ENCODE measurements at places on chromosomes 11 and 22.

- no peak for DNase-seq
Measured at GRCh38 chr22:24424901-24425775, 2.3 kb upstream of the ADORA2A start.

GRCh38 chr11:97703851-97704250, 1314.0 kb downstream of the JRKL start:
- no peak for DNase-seq

- no peak for DNase-seq
Measured at GRCh38 chr11:121437018-121437685, 15.0 kb upstream of the SORL1 start.

GRCh38 chr22:49737101-49737551, 90.5 kb downstream of the BRD1 start:
- DNase-seq = no peak

DNA sequence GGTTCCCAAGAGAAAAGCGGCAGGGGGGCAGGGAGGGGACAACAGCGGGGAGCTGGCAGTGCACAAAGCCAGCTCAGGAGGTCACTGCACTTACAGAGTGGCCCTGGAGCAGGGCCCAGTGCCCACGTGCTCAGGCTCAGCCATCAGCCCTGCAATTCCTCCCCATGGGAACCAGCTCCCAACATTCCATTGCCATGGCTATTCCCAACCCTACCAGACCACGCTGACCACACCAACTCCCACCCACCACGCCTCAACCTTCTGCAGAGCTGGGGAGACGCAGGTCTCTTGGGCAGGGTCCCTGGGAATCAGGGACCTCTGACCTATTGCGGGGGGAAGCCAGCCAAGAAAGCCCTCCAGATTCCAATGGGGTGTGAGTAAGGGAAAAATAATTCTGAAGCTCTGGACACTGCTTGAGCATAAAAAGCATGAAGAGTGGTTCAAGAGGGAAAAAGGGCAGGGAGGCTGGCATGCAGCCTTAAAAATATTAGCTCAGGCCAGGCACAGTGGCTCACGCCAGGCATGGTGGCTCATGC, 38.3 kb upstream of the TFIP11 start:
- no peak for DNase-seq

- no peak for DNase-seq
Measured at GRCh38 chr11:95375886-95376285, 144.9 kb upstream of the SESN3 start.

- DNase-seq = no peak
Measured at GRCh38 chr11:1295591-1295990, 13.8 kb downstream of the TOLLIP start.

- no peak for DNase-seq
Measured at GRCh38 chr11:35103366-35104208, 35.4 kb upstream of the CD44 start.

DNA sequence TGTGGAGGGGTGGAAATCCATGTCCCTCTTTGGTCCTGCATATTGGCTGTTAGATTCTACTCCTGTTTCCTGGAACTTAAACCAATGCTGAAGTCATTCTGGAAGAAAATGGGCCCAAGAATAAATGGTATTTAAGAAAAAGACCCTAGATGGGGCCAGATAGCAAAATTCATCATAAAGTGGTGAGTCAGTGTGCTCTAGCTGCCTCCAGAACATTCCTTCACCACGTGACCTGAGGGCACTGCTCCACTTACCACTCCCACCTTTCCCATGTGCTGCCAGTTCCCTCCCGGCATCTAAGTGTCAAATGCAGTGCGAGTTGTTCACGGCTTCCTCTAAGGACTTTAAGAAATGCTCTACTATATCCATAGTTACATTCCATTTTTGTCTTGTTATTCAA, 30.9 kb upstream of the NAP1L4 start:
- DNase-seq = no peak

DNA sequence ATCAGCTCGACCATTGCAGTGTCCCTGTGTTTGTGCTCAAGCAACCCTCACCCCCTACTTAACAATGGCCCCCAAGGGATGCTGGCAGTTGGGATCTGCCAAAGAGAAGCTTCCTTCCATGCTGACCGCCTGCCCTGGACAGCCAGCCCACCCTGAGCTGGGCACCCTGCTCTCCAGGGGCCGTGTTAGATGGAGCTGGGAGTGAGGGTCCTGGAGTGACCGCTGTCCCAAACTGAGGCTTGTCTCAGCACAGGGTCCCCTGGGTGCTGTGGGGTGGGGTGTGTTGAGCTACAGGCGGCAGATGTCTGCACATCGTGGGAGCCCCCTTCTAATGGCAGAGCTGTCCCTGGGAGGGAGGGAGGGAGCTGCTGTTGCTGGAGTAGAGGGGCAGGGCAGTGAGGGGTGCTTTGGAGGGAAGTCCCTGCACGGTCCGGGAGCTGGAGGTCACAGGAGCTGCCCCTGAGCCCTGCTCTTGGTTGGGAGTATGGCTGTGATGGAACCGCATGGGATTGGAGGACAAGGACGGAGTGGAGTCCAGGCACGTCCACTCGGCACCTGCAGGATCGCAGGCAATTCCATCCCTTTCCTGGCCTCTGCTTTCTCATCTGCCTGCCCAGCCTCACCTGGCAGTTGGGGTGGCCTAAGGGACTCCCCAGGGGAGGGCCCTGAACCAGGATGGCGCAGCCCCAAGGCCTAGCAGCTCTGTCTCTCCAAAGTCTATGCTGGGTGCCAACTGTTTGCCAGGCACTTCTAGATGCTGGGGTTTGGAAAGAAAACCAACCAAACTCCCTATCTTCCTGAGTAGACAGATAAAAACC, 126.3 kb downstream of the ARHGAP8 start:
- no peak for DNase-seq

GRCh38 chr11:35750981-35751663, 88.5 kb downstream of the TRIM44 start:
- no peak for DNase-seq

DNA sequence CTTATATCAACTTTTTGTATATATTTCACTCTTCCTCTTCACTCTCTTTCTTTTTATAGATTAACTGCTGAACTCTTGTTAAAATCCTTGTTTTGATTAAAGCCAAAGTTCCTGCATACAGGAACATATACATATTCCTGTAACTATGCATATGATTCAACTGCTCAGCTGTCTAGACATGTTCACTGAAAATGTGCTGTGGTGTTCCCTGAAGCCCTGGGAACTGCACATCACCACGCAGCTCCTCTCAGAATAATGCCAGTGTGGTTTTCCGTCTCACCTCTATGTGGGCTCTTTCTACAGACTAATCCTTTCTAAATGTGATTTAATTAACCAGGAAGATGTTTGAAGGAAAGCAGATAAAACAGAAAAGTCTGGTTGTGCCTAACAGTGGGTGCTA, 25.6 kb upstream of the MMP12 start:
- no peak for DNase-seq

DNA sequence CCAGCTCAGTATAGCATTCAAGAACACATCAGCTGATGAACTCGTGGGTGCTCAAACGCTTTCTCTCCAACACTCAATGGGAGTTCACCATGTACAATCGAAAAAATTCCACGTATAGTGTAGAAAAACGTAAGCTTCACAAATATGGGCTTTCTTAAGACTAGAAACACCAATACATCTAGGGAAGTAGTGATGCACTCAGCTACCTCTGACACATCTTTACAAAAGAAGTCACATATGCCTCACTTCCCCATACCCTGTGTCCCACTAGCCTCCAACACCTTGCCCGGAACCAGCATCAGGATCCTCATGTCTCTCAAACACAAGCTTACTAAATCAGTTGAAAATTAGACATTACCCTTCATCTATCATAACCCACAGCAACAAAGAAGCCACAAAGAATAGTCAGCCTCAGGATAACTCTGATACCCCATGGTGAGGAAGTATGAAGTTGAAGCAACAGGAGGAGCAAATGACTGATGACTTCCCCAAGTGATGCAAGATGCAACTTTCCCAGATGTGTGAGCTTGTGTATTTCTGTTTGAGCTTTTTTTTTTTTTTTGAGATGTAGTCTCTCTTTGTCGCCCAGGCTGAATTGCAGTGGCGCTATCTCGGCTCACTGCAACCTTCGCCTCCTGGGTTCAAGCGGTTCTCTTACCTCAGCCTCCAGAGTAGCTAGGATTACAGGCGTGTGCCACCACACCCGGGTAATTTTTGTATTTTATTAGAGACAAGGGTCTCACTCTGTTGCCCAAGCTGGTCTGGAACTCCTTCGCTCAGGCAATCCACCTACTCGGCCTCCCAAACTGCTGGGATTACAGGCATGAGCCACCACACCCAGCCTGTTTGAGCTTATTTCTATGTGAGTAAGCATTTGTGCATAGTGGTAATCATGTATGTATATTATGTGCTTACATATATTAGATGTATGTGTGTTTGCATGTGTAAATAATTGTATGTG, 8.5 kb upstream of the DENND5A start:
- DNase-seq = no peak

- no peak for DNase-seq
Measured at GRCh38 chr22:21938906-21939305, 13.7 kb downstream of the PPM1F start.

GRCh38 chr11:111120696-111121302, 124.7 kb upstream of the POU2AF2 start:
- DNase-seq = no peak

DNA sequence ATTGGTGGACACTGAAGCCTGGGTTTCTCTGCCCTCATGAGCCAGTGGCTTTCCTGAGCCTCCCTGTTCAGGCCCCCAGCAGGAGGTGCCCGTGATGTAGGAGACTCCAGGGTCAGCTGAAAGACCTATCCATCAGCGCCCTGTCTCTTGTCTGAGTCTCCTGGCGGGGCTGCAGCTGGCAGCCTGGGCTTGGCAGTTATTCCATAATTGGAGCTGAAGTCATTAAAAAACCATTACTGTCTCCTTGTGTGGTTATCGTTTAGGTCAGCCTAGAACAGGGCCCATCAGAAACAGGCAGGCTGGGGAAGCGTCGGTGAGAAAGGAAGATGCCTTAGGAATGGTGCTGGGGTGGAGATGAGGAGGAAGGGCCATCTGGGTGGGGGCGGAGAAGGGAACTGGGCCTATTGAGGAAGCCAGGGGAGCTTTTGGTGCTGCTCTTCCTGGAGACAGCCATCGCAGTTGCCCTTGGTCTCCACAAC, 5.0 kb downstream of the TUB start:
- no peak for DNase-seq

DNA sequence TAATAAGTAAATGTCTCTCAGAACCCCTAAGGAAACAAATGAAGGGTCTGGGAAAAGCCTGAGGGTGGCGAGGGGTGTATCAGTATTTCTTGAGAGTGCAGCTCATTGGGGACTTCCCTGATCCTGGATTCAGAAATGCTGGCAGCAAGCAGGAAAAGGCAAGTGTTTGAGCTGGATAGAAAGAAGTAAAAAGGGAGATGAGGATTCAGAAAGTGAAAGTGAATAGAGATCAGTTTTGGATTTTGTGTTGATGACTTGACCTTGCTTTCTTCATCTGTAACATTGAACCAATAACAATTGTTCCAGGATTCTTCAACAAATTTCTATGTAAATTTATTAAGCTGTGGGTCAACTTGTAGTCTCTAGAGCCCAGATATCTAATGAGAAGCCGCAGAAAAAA, 66.9 kb upstream of the CTSC start:
- DNase-seq = no peak

DNA sequence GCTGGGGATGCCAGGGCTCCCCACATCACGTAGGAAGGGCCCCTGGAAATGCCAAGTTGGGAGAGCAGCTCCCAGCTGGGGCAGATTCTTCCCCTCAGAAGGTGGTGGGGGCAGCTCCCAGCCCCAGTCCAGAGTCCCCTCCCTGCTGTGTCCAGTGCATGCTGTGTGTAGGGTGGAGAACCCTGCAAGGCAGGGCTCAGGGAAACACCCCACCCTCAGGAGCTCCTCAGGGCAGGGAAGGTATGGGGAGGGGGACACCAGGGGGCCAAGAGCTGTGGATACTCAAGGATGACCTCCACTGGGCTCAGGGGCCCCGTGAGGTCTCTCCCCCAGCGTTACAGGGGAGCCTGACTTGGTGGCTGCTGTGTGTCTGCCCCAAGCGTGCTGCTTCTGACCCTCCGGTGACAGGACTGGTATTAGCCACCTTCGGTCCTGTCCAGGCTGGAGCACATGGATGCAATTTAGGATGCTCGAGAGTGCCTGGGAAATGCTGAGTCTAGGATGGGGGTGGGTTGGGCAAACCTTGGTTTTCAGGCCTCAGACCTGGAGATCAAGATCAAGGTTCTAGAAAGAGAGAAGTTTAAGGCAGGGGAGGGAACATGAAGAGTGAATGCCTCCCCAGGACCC, 16.1 kb upstream of the CABP7 start:
- DNase-seq = no peak

- DNase-seq = no peak
Measured at GRCh38 chr22:20117633-20118299, 740 bp upstream of the TRMT2A start.

GRCh38 chr11:14413307-14414069, 54.5 kb upstream of the RRAS2 start:
- no peak for DNase-seq

GRCh38 chr22:45629469-45630089, 42.1 kb upstream of the ATXN10 start:
- DNase-seq = no peak

DNA sequence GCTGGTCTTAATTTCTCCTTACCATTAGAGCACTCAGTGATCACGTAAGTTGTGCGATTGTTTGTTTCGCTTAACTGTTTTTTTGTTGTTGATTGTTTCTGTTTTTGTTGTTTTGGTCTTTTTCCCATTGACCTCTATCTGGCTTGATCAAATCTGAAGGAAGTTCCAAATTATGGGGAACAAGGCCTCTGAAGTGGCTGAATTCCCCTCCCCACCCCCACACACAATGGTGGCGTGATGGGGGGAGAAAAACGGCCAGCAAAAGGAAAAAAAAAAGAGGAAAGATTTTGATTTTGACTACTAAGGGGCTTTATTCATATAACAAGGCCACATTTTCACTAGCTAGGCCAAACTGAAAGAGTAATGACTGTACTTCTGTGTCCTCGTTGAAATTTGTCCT, 53.6 kb downstream of the OSBPL5 start:
- no peak for DNase-seq

- no peak for DNase-seq
Measured at GRCh38 chr11:126111458-126112116, 48.9 kb upstream of the CDON start.

DNA sequence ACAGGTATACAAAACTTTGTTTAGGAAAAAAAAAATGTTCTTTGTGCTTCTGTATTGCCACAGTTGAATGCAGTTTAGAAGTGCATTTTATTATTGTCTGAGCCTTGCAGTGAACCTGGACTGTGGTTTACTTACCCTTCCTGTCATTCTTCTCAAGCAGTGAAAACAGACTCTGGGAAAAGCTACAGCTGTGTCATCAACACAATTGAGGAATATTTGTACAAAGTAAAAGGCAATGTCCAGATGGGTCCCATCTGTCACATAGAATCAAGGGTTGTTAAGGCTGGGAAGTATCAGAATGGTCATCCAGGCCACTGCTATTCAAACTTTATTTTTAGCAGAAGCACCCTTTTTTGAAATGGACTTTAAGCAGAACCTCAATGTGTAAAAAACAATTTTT, 73.3 kb downstream of the TRIM44 start:
- DNase-seq = no peak

Data from activated CD8-positive, alpha-beta memory T cell treated with anti-CD3 and anti-CD28 coated beads for 48 hours (primary cell).